ENCODE measurements at places on chromosomes 1 and 21. TPM values are rescaled to one million over a fixed set of nuclear protein-coding genes. Genes with fewer than 3 reads are reported as not detected.

DNA sequence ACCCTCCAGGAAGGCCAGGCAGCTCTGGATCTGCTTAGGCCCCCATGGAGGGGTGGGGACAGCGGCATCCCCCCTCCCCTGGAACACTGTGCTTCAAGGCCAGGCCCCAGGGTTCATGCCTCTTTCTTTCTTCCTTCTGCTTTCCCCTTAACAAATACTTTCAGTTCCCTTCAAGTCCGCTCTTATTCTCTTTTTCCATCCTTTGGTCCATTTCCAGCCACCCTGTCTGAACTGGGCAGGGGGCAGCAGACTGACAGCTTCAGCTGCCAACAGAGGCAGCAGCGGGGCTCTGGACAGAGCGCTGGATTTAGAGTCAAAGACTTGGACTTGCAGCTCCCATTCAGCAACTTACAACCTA is 1.1 kb upstream of the CD244 start:
- DNase-seq: no peak

GRCh38 chr1:81730881-81731280 is 69.9 kb upstream of the ADGRL2 start:
- DNase-seq: no peak

GRCh38 chr1:157659576-157660247 is 40.9 kb downstream of the FCRL3 start:
- no peak for DNase-seq

DNA sequence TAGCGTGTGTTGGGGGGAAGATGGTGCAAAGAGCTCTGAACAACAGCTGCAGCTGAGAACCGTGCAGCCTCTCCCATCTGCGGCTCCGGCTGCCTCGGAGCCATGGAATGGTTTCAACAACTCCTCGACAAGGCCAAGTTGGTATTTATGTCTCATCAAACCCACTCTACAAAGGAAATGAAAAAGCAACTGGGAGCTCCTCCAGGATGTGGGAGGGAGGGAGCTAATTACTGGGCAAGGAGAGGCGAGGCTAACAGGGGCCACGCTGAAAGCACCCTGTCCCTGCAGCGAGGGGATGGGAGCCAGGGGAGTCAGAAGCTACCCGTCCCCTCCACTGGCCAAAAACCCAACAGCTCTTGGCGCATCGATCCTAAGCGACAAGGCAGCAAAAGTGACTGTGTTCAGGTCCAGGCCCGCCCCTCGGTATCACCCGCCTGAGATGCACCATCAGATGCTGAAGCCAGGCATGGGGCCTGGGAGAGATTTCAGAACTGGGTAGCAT is 63.1 kb downstream of the ACOT7 start:
- DNase-seq: peak; percentile 17

GRCh38 chr1:115052454-115053083 is 22.9 kb downstream of the TSHB start:
- no peak for DNase-seq

- DNase-seq: no peak
These were observed 377.9 kb downstream of the LTN1 start for GRCh38 chr21:28614791-28615190.

- DNase-seq: no peak
These were observed 2.1 kb downstream of the ADGRL2 start for GRCh38 chr1:81802707-81803430.

DNA sequence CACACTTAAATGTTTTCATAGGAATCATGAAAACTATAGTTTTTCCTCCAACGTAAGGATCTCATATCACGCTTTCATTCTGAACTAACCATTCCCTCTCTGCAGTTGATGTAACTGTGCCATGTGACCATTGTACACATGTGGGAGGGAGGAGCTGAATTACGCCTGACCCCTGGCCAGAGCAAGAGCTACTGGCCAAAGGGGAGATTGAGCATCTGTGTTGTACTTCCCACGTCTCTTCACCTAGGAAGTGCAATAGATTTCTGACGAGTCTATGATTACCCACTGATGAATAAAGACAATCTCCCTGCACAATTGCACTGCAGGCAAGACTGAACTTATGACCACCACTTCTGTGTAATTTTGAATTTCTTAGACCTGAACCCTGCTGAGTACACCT is 24.0 kb downstream of the PTPRC start:
- no peak for DNase-seq

GRCh38 chr1:6447016-6447817 is 18.8 kb downstream of the TNFRSF25 start:
- no peak for DNase-seq

DNA sequence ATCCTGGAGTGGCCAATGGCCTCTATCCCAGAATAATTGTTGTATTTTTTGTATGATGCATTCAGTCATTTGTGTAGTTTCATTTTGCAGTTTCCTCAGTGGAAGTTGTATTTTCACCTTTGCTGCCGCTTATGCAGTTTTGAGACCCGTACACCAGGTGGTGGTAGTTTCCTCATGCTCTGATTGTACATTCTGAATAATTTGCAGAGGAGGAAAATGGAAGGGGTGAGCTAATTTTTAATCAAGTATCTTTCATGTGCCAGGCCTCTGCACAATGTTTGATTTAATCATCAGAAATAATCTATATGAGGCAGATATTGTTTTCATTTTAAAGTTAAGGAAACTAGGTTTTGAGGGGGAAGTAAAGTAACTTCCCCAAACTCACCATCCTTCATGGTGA is 29.5 kb downstream of the HLX start:
- peak; percentile 13 for DNase-seq

DNA sequence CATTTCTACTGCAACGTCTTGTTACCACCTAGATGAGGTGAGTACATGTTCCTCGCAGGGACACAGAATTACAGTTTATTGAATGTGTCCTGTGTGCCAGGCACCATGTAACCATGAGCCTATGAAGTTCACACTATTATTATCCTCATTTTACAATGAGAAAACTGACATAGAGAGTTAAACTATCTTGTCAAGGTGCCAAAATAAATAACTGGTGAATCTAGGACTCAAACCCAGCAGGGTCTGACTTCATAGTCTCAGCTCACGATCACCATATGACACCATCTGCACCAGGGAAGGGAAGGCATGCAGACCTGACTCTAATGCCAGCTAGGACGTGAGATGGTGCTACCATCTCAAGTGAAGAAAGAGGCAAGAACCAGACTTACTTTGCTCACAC is 2.4 kb downstream of the SELE start:
- no peak for DNase-seq

GRCh38 chr1:155657463-155657862 is 31.1 kb downstream of the YY1AP1 start:
- no peak for DNase-seq

DNA sequence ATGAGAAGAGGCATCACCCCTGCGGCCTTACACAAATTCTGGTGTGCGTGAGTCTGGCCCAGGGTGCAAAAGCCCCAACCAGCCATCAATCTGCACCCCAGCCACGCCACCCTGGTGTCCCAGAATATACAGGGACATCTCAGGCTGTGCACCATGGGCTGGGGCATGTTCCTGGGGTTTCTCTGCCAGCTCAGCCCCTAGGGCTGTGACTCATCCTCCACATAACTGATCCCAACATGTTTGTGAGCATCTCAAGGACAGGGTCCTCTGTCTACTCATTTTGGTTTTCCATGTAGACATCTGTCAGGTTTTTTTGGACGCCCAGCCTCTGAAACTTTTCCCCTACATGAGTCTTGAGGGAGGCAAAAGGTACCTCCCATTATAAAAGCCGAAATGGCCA is 511 bp downstream of the ZNF683 start:
- DNase-seq: no peak

GRCh38 chr1:227759341-227760300 is 24.4 kb downstream of the SNAP47 start:
- DNase-seq: peak; percentile 70

- DNase-seq: no peak
These were observed 80.6 kb upstream of the TRABD2B start for GRCh38 chr1:48077795-48078222.

DNA sequence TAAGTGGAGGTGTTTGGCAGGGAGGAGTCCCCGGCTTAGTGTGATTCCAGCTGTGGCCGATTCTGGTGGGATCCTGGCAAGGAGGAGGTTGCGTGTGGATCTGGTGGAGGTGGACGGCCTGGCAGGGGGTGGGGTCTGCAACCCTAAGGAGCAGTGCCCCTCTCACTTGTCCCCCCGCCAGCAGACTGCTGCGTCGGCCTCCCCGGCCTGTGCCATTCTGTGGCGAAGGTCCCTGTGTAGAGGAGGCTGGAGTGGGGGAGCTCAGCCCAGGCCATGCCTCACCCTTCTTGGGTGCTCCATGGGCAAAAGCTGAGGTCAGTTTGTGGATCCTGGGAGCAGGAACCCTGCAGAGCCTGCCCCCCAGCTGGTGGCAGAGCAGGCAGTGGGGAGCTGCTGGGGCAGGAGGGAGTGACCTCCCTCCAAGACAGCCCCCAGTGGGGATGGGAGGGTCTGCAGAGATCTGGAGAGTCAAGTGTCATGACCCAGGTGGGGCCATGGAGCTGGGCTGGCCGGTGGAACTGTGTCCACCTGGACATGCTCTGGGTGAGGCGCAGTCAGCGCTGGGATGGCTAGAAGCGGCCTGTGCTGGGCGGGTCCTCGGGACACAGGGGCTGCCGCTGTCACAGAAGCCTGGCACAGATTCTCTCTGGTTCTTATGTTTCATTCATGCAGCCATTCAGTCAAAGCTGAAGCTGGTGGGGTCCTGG is 5.3 kb downstream of the MIB2 start:
- DNase-seq: no peak

DNA sequence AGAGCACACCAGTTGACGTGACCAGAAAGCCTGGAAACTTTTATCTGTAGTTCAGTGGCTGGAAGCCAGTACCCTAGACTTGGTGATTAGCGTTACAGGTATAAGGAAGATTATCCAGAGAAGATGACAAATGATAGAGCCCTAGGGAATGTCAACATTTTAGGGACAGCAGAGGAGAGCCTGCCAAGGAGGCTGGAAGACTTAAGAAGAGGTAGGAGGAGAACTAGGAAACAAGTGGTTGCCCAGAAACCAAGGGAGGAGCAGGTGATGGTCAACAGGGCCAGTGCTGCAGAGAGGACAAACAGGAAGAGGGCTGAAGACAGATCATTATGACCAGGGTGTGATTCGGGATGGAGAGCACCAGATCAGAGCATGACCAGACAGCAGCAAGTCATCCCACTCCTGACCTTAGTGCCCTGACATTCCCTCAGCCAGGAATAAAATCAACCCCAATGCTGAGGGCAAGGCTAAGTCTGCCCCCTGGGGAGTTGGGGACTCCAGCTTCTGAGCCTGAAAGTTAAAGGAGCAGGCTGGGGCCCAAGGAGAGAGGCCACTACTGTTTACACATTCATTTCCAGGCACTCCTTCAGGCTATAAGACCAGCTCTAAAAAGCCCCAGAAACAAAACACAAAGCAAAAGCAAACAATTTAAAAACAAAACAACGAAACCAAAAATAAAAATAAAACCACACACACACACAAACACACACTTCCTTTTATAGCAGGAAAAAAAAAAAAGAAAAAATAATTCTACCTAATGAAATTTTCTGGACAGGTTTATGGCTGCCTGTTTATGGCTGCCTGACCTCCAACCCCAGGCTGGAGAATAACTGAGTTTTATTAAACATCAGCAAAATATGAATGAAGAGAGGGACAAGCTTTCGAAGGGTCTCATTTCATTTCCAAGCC is 48.6 kb upstream of the LRRC52 start:
- DNase-seq: no peak

- no peak for DNase-seq
These were observed 63.9 kb downstream of the PLPPR4 start for GRCh38 chr1:99328171-99328570.

DNA sequence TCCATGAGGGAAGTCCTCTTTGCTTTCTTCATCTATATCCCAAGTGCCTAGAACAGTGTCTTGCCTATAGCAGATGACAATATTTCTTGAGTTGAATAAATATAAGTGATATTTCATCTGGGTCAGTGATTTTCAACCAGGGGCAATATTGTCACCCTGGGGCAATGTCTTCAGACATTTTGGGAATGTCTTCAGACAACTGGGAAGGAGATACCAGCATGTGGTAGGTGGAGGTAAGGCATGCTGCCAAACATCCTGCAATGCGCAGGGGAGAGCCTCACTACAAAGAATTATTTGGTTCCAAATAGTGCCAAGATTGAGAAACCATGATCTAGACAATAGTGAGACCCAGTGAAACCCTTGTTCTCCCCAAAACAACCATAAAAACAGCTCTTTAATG is 54.7 kb downstream of the C1orf94 start:
- no peak for DNase-seq

Gene MAEL
- polyA plus RNA-seq: 0.34 TPM

Gene NOC2L
- 43.6 TPM for polyA plus RNA-seq

Gene LSM10
- 24.0 TPM for polyA plus RNA-seq

Gene ATPAF1
- polyA plus RNA-seq: 49.3 TPM

Gene BATF3
- 1.3 TPM for polyA plus RNA-seq

Gene ST6GALNAC5
- 1.4 TPM for polyA plus RNA-seq

Gene CYP4A11
- not detected for polyA plus RNA-seq

Gene DNAJC28
- polyA plus RNA-seq: 2.9 TPM

Gene DNAJC6
- polyA plus RNA-seq: 0.71 TPM

Gene CCDC30
- polyA plus RNA-seq: 2.3 TPM

Gene PTPRC
- 5.0 TPM for polyA plus RNA-seq

Gene TNFRSF18
- 6.1 TPM for polyA plus RNA-seq

All from forelimb muscle (tissue), 1 donor.